D721Med (cell line): ENCODE measurements at places on chromosomes 11 and 22.

DNA sequence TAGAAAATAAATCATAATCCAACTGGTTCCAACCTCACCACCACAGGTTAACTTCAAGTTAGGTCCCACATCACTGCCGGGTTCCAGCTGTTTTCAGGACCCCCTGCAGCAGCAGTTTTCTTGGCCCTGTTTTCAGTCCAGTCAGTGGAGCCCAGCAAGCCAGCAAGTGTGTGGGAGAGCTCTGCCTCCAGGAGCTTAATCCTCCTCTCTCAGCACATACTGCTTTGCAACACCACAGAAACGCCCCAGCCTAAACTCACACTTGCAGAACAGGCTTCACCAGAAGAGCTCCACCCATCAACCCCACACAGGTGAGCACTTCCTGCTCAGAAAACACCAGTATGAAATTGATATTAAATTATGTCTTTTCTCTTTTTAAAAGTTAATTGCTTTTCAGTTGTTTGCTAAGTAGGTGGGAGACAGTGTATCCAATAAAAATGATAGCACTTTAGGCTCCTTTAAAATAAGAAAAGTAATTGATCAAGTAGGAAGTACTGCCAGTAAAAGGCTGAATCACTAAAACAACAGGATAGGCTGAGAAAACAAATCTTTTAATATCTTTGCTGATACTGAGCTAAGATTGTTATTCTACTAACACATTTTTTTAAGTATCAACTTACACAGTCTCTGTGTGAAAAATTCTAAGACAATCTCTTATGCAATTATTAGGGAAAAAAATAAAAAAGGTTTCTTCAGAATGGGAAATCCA, 81.5 kb upstream of the TP53AIP1 start:
- DNase-seq = no peak

DNA sequence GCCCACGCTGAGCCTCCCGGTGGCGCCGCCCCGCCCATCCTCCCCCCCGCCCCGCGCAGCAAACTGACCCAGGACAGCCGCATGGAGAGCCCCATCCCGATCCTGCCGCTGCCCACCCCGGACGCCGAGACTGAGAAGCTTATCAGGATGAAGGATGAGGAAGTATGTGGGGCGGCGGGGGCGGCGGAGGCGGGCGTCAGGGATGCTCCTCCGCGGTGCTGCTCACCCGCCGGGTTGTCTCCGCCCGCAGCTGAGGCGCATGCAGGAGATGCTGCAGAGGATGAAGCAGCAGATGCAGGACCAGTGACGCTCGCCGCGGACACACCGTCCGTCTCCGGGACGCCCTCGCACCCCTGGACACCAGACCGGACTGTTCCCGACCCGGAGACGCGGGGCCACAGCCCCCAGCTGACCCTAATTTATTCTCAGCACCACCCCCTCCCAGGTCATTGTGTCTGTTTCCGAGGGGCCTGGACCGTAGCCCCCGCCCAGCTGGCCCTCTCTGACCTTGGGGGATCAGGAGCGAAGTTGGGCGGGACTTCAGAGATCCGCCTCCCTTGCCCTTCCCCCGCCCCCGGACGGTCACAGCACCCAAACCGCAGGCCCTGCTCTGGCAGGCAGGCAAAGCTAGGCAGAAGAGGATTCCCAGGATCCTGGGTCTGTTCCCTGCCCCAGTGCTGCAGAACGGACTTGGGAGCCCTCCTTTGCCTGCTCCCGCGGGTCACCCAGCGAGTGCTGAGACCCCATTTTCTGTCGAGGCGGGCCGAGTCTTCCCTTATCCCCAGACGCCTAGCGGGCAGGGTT, 959 bp upstream of the GP1BB start:
- no peak for DNase-seq

DNA sequence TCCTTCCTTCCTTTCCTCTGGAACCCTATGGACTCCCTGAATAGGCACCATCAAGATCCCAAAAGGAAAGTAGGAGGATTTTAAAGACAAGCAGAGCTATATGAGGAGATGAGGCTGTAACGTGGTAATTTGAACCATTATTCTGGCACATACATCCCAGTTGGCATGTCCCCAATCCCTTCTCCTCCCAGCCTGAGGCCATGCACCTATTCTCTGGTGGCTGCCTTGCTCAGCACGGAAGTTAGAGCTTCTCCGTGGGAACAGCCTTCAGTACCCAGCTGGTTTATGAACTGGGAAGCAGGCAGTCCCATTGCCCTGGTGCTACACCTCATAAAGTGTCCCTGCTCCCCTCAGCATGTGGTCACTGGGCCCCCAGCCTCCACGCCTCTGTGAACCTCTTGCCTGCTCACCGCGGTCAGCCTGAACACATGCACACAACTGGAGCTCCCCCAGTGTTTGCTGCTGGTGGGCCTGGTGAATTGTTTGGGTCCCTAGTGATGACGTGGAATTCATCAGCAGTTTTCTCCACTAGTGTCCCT, 139.9 kb upstream of the PLET1 start:
- no peak for DNase-seq

- no peak for DNase-seq
Measured at GRCh38 chr11:87022254-87022653, 15.5 kb upstream of the TMEM135 start.

DNA sequence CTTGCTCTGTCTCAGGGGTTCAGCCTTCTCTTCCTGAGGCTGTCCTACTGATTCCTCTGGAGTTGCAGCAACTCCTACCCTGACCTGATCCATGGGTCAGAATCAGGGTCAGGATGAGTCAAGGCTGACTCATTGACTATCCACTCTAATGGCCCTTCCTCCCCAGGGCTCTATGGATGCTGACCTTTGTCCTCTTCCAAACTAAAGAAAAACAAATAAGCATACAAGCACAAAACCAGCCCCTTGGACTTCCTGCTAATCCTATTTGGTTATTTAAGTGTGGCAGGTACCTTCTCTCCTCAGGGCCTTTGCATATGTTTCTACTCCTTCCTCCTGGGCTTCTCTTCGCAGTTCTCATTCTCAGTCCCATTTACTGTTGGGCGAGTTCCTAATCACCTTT, 204.5 kb upstream of the NAV2 start:
- DNase-seq = no peak

DNA sequence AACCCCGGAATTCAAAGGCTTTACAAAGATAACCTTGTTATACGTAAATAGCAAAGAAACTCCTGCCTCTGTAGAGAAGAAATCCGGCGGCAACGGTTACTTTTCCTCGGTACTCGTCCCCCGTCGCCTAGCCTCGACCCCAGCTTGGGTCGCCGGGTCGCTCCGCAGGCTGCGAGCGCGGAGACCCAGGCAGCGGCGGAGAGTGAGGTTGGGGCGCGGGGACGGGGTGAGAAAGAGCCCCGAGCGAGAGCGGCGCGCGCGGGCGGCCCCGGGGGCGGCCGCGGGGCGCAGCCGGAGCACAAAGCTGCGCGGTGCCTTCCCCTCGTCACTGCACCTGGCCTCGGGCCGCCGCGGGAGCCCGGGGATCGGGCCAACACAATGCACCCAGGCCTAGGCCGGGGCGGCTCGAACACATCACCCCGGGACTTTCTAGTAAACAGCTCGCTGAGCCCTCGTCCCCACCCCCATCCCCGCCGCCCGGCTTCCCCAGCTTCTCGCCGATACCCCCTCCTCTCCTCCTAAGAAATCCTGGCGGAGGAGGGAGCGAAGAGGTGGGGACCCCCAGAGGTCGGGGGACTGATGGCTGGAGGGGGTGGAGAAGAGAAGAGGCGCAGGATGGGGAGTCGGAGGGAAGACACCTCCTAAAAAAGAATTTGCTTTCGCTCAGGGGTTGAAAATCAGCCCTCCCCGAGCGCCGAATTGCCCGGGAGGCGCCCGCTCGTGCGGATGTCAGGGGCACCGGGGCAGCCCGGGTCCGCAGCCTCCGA, 845 bp downstream of the MPPED2 start:
- peak; percentile 18 for DNase-seq

DNA sequence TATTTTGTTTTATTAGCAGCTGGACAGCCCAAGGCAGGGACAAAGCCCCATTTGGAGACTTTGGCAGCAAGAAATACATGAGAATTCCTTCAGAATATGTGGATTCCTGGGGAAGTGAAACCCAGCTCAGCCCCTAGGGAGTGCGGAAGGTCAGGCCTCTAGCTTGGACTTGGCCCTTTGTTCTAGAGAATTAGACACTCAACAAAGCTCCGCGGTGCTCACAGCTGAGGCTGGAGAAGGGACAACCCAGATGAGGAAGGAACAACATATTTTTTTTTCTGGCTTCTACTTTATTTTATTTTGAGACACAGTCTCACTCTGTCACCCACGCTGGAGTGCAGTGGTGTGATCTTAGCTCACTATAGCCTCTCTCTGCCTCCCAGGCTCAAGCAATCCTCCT, 44.7 kb upstream of the SEPTIN5 start:
- no peak for DNase-seq

GRCh38 chr11:86800076-86800959, at the start of gene PRSS23:
TSS of gene PRSS23 (plus strand) at chr11:86800542. CDS start at chr11:86807644, 7,102 bp downstream.
- peak; percentile 44 for DNase-seq
